ENCODE measurements at places on chromosomes 3 and 15.
A peak's percentile ranks its signal among the peaks of the same experiment; 100 is the strongest.

DNA sequence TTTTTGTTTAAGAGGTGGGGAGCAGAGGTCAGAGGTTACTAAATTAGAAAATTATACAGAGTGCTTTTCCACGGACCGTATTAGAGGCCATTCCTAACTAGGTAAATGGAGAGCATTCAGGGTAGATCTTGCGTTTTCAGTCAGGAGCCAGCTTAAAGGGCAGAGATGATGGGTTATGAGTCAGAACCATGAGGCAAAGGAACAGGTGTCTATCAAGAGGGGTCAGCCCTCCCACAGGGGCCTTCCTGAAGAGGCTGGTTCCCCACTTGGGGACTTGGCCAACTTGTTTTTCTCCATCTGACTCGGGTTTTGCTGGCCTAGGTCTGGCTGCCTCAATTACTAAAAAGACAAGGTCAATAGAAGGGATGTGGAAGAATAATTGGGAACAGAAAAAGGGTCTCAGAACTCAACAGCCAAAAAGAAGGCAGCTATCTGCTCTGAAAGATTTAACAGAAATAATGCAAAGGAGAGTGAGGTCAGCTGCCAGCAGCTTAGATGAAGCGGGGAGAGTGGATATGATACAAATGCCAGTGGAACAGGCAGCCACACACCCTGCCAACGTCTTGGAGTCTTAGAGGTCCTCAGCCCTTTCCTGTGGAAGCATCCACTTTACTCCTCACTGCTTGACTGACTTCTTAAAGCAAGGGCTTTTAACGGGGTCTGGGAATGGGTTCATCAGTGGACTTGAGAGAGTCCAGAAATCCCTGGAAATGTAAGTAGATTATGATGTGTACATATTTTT, 17.6 kb downstream of the MTMR14 start:
- DNase-seq, result no peak

GRCh38 chr15:34019369-34019990, 19.5 kb downstream of the AVEN start:
- DNase-seq, result no peak

- DNase-seq, result no peak
Observed at GRCh38 chr3:94299716-94300115, 236.9 kb downstream of the NSUN3 start.

DNA sequence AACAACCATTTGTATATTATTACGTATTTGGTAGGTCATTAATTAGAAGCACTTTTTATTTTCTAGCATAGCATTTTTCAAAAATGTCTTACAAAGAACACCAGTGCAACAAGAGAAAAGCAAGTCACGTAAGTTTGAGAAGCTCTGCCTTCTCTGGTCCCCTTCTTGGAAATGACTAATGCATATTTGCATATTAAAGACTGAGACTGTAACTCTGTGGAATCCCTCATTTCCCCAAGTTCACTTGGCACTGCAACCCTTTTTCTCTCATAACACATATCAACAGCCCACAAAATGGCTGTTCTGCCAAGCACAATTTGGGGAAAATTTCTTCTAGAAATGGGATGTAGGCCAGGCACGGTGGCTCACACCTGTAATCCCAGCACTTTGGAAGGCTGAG, 176.3 kb downstream of the ERC2 start:
- no peak for DNase-seq

- peak; percentile 87 for DNase-seq
Observed at GRCh38 chr15:51681303-51681963, at the start of gene SCG3. Gene SCG3 (plus strand): TSS chr15:51681503. CDS start chr15:51681756, 253 bp downstream.

DNA sequence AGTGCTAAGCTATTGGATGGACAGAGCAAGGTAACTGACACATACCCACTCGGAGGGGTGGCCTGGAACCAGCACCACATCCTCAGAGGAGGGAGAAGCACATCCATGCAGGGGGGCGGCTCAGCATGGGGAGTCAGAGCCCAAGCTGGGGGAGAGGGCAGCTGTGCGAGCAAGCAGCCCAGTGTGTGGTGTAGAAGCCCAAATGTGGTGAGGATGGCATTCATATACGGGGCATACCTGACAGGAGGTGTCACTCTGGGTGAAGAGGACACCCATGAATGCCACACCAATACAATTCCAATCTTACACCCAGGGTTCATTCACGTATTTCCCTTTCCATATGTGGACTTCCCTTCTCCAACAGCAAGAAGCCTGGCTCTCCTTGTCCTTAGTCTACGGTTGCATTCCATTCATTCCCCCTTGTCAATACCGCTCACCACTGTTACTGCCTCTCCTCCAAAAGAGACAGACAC, 58.7 kb upstream of the ACAN start:
- no peak for DNase-seq

GRCh38 chr3:177333533-177334520, 136.5 kb upstream of the TBL1XR1 start:
- DNase-seq, result peak; percentile 17

GRCh38 chr3:14322001-14322400, 80.4 kb upstream of the SLC6A6 start:
- DNase-seq, result no peak

DNA sequence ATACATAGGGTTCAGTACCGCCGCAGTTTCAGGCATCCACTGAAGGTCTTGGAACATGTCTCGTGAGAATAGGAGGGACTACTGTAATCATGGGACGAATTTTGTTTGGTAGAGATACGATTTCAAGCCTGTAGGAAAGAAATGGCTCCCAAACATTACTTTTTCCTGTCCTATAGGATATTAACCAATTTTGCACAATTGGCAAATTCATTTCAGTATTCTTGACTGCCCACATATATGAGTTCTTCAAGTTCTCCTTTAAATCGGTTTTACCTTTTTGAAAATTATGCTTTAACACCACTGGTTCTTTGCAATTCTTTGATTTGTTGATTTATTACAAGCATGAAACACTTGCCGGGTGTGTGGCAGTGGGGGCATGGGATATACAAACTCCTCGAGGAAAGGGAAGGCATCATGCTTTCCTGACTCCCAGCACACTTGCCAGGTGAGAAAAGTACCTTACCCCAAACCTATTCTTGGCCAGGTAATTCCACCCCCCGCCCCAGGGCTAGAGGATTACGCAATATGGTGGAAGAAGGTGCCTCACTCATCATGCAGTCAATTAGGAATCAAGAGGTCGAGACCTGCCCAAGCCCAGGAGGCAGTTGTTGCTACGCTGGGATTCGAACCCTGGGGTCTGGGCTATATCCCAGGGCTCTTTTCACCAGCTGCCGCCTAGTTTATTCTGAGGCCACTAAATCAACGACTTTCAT, 584 bp upstream of the LARS2 start:
- peak; percentile 43 for DNase-seq

DNA sequence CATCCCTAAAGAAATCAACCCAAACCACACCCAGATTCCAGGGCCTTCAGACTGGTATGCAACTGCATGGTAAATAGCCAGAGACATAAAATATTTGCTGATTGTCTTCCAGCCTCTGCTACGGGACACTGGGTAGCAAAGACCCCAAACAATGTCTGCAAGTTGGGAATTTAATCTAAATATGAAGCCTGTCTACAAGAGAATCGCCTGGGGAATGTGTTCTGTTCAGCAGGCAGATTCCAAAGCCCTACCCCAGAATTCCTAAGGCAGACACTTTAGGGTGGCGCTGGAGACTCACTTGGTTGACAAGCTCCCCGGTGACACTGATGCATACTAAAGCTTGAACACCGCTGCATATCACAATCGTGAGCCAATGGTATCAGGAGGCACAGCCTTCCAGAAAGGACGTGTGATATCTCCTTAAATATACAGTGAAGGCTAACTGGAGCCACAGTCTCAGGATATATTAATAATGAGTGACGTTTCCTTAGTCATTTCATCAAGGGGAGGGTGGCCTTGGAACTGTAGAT, 684.1 kb downstream of the NTRK3 start:
- no peak for DNase-seq

DNA sequence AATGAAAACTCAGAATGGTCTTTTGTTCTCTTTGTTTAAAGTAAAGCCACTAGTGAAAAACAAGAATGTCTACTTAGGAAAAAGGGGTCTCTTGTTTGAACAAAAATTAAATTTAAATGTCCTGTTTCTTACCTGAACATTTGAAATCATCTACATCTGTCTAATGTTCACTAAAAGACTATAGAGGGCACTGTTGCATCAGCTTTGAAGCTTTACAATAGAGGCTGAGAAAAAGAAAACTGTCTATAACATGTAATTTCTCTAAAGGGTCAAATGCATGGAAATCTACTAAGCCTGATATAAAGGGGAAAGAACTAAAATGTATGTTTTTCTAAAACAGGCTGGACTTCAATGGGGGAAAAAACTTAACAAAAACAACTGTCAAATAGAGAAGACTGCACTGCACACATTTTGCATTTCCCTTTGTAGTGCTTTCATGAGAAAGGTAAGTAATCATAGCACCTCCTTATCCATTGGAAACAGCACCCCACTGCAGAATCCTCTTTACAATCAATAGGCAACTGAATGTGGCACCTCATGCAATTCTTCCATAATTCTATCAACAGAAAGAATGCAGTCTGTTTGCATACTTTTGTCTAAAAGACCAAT, 26.3 kb downstream of the DPH6 start:
- peak; percentile 16 for DNase-seq

DNA sequence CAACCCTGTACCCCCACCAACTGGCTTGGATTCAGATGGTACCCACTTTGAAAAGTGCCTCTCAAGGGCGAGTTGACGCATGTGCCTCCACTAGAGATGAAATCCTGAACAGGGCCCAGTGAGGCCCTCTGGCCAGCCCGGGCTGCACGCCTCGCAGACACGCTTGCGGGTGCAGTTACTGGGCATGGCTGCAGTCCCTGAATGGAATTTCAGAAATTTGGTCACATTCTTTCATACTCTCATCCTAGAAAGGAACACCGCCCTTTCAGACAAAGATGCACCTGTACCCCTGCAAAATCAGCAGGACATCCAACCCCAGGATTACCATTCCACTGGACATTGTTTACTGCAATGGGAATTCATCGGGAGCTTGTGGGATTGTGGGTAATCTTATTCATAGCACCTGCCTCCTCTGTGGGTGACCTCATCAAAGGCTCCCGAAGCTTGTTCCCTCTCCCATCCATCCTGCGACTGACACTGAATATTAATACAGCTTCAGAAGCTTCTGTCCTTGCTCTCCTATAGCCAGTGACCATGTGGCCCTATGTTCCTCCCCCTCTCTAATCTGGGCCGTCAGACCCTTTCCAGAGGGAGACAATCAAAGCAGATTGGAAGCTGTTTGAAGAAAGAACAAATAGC, 42.5 kb upstream of the TPM1 start:
- peak; percentile 40 for DNase-seq

DNA sequence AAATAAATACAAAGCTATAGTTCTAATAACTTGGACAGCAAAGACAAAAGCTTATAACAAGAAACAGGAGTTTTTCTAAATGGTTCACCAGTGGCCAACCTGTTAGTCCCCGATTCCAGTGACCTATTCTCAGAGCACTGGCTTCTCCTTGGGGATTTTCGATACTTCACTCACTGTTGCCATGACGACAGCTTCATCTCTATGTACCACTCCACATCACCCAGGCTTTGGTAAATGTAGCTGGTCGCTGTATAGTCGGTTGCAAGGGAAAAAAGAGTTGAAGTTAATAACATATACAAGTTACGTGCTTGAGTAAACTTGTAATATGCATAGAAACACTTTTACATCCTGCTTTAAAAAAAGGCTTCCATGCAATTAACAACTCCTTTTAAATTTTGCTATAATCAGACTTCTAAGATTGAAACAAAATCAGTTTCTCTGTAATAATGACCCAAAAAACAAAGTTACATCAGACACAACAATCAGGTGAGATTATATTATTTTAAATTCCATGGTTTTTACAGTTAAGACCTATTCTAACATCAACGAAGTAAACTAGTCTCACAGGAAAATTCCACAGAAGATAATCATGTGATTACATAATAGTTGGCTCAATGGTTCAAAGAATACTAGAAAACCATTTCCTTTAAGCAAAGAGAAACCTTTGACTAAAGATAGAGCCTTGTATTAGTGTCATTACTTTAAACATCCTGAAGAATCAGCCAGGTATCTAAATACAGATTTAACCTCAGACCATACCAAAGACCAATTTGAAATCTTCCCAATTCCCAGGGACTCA, 2.9 kb downstream of the CCNL1 start:
- DNase-seq, result peak; percentile 27

DNA sequence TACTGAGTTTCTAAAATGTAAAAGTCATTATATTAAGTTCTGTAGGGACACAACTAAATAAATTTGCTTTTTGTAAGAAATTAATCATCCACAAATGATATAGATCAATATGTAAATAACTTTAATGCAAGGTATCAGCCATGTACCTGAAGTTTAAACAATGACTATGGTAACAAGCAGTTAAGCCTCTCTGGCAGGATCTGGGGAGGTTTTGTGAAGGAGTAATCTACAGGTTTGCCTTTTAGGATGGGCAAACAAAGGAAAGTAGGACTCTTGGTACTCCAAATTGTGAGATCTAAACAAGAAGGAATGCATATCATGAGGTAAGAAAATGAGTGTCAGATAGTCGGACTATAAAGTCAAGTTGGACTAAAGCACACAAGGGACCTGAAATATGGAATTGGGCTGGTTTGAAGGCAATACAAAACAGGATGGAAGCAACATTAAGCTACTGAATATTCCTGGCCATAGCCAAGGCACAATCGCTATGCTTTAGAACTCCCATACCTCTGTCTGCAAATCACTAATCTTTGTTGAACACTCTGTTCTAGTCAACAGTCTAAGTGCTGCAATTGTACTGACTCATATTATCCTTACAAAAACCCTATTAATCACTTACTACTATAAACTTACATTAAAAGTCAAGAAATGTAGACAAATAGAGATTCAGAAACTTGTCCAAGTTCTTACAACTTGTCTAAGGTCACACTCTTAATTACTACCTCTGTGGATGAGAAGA, 412.8 kb downstream of the DIPK2A start:
- DNase-seq, result no peak

DNA sequence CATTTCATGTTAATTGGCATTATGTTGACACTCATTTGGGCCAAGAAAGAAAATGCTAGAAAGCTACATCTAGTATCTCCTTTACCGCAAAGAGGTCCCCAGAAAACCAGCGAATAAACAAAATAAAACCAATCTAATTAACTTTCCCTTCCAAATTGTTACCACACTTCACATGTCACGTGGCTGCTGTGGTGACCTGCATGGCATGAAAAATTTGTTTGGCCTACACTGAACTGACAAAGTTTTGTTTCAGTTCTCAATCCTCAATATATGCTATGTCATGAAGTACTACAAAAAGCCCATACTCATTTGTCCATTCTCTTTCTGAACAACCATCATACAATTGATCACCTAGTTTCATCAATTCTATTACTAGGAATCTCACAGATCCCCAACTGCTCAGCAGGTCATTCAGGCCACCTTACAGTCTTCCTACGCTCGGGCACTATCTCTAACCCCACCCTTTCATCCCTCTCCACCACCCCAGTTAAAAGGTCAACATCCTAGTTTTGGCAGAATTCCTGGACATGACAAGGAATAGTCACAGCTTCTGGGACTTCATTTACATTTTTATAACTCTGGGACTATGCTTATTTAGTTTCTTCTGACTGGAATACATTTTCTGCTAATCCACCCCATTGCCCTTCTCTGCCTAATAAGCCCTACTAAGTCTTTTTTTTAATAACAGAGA, 480.4 kb downstream of the IGSF11 start:
- no peak for DNase-seq
